ENCODE measurements at places on chromosomes 2 and 18. TPM values are rescaled to one million over a fixed set of nuclear protein-coding genes. Genes with fewer than 3 reads are reported as not detected.

UNC80 gene
- 0.79 TPM for total RNA-seq

ANO7 gene
- 0.53 TPM for total RNA-seq

COL4A4 gene
- total RNA-seq, result 0.10 TPM

DNAH7 gene
- 0.06 TPM for total RNA-seq

ZNF892 gene
- 0.32 TPM for total RNA-seq

C2orf78 gene
- not detected for total RNA-seq

Data from HT1080 (cell line).